ENCODE measurements at places on chromosomes 12 and 14.

DNA sequence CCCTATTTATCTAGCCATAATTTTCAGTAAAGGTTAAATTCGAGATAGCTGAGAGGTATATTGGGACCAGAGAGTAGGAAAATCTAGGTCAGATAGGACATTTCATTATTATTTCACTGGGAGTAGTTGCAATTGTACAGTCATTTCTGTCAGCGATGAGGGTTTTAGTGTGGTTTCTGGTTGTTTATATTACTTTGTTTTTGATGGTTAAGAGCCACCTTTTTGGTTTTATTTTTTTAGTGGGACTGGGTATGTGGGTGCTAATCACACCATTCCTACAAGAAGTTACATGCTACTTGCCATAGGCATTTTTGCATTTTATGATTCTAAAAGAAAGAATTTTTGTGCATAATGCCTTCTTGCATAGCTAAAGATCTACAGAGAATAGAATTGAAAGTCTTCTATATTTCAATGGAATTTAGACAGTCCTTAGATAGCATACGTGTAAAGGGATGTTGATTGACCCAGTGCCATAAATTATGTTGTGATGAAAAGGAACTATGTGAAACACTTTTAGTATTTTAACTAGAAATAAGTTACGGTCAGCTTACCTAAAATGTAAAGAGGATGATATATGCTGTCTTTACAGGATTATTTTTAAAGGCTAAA is 85.2 kb downstream of the KTN1 start:
- DNase-seq, result no peak

- no peak for DNase-seq
These were observed 6.9 kb downstream of the DERA start for GRCh38 chr12:15918066-15918465.

DNA sequence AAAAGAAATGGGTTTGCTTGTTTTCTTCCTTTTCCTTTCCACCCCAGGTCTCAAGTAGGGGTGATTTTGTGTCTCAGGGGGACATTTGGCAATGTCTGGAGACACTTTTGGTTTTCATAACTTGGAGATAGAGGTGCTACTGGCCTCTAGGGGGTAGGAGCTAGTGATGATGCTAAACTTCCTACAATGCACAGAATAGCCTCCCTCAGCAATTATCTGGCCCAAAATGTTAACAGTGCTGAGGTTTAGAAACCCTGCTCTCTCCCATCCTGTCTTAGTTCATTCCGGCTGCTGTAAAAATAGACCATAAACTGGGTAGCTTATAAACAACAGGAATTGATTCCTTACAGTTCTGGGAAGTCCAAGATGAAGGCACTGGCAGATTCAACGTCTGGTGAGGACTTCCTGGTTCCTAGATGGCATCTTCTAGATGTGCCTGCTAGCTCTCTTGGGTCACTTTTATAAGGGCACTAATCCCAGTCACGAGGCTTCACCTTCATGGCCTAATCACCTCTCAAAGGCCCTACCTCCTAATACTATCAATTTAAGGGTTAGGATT is 7.4 kb upstream of the GAS2L3 start:
- no peak for DNase-seq

GRCh38 chr12:75705749-75706711 is 194.6 kb upstream of the KRR1 start:
- DNase-seq, result peak; percentile 72

DNA sequence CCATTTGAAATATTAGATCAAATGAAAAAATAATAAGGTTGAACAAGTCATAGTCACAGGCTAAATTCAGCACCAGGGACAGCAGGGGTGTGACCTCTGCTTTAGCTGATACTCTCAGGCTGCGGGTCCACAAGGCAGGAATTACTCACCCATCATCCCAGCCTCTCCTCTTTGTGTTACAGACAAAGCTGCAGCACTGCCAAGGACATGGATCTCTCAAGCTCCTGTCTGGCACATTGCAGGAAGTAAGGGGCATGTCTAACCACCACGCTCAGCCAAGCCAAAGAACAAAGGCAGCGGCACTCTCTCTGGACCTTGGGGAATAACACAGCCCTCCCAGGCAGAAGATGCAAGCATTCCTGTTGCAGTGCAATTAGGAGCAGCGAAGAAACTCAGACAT is 783.8 kb downstream of the VRK1 start:
- no peak for DNase-seq

DNA sequence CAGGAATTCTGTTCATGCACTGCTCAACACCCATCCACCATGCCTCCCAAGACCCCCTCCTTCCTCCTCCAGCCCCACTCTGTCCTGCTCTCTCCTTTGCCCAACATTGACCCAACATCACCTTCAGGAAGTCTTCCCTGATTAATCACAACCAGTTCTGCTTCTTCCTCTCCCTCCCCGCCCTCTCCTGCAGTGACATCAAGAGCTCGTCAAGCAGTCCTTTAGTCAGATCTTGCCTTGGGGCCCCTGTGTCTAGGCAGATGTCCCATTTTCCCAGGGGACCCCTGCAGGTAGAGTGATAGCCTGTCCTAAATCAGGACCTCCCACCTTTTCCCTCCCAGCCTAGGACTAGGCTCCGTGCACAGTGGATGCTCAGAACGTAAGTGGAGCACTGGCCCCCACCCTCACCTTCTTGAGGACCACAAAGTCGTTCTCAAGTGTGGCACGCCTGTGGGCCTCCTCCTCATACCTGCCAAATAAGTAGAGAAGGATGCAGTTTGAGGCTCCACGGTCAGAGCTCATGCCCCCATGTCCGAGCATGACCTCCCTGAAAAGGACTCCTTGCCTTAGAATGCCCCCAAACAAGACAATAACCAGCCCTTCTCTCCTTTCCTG is 2.3 kb downstream of the KRT78 start:
- DNase-seq, result no peak

- no peak for DNase-seq
These were observed 40.6 kb upstream of the RPH3A start for GRCh38 chr12:112750971-112751370.

DNA sequence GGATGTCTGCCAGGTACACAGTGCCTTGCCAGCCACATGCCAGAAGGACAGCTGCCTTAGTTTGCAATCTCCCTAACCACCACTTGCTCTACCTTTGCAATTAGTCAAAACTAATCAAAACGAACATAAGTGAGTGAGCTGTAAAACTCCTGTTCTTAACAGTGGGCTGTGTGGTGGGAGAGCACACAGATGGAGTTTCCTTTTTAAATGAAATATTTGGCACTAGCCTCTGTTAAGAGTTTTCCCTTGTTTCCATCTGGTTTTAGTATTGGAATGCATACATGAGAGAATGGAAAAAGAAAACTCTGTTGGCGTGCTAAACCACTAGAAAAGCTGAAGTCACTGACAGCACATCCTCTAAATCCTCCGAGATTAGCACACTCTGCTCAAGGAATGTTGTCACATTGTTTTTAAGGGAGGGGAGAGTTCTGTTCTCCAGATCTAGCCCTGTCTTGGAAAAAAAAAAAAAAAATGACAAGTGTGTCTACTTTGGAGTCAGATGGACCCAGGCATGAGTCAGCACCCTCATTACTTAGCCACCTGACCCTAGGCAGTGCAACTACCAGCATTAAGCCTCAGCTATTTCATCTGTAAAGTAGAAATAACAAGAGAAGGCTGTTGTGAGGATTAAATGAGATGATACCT is 83.9 kb downstream of the STXBP6 start:
- DNase-seq, result peak; percentile 3

DNA sequence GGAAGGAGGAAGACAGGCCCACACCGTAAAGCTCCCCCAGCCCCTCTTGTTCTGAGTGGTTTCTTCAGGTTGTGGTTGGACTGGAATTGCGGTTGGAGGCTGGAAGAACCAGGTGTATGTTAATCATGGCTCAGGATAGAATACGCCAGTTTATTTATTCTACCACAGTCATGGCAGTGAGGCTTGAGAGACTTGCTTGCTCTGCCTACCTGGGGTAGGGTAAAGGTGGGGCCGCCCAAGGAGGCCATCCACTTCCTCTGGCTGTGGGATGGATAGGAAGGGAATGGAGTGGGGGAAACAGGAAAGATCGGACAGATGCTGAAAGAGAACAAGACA is 8.1 kb downstream of the SHMT2 start:
- no peak for DNase-seq

GRCh38 chr12:112812600-112813406 is 21.3 kb downstream of the RPH3A start:
- no peak for DNase-seq

- DNase-seq, result no peak
These were observed 206.4 kb downstream of the PIK3C2G start for GRCh38 chr12:18467620-18468245.

GRCh38 chr12:69925291-69925690 is 100.3 kb downstream of the MYRFL start:
- DNase-seq, result no peak

- DNase-seq, result no peak
These were observed 70.9 kb upstream of the PIWIL1 start for GRCh38 chr12:130266751-130267150.

GRCh38 chr12:53327435-53328042 is 6.1 kb upstream of the AAAS start:
- DNase-seq, result no peak

- DNase-seq, result no peak
These were observed 53.7 kb downstream of the CCDC88C start for GRCh38 chr14:91363776-91364523.

DNA sequence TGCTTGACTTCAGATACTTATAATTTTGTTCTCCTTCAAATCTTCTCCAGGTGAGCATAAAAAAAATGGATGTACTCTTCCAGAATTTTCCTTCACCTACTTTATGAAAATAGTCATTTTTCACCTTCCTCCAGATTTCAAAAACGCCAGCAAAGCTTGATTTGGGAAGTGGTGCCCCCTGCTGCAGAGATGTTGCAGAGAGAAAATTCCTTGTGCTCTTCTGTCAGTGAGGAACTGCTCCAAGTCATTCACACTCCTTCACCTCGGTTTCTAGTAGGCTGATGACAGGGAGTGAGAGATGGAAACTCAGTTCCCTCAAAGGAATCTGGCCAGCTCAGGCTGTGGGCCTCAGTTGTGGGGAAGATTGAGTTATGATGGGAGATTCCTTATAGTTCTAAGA is 24.2 kb upstream of the RNASE3 start:
- no peak for DNase-seq

DNA sequence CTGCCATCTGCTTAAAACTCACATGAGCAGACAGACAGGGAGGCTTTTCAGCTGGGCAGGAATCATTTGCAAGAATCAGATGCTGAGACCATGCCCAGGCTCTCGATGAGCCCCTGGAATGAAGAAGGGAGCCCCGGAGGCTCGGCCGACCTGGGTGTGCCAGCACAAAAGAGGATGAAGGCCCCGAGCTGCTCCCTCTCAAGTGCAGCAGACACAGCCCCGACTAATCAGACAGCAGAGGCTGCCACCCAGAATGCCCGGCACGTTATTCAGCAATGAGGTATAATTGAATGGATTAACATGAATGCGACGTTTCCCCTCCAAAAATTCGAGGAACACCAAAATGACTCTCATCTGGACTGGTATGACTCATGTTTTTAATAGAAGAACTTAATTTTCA is 58.9 kb downstream of the BCL11B start:
- no peak for DNase-seq

- DNase-seq, result no peak
These were observed 49.1 kb downstream of the PTGER2 start for GRCh38 chr14:52363041-52363704.

- DNase-seq, result no peak
These were observed 136.5 kb downstream of the TGFB3 start for GRCh38 chr14:75845136-75845804.

- no peak for DNase-seq
These were observed 30.6 kb upstream of the OSBPL8 start for GRCh38 chr12:76590131-76590530.

DNA sequence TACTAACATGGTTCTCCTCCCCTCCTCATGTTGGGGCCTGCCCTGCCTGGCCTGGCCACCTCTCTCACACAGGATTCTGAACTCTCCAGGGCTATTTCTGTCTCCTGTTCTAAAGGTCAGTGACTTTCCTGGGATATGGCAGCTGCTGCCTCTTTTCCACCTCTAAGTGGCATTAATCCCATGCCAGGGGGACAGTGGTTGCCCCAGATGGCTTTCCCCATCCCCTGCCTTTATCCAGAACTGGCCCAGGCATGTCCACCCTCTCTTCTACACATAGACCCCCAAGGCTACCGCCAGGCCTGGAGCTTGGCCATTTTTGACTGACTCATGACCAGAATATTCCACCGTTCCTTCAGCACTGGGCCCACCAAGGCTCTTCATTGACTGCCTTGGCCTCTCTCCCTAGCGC is 90.4 kb downstream of the IRF2BPL start:
- DNase-seq, result no peak

- DNase-seq, result no peak
These were observed 2.0 kb upstream of the OAS3 start for GRCh38 chr12:112936264-112936663.

DNA sequence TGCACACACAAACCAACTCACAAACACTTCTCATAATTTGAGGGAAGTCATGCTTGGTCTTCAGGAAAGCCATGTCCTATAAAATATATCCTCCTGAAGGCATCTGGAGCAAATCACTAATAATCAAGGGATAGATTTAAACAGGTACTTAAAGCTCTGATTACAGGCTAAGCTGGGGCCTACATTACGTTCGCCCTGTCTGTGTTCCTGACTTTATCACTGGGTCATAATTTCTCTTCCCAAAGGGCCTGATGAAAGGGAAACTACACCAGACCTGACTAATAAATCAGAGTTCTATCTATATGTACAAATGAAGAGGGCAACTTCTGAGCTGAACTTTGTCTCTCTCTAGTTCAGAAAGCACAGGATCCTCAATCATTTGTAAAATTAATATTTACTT is 43.9 kb upstream of the RASSF8 start:
- no peak for DNase-seq

DNA sequence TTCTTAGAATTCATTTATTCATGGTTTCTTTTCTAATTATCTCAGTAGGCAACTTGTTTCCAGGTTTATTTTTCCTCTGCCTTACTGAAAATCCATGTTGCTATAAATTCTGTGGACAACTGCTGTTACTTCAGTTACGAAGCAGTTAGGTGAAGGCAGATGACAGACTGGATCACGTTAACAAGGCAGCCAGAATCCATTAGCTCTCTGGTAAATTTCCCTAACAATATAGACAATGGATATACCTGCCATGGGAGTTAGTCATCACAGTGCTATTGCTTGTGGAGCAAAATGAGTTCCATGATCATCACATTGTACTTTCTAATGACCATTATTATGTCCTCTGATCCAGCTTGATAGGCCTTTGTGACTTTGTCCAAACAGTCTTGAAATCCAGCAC is 291.5 kb downstream of the NELL2 start:
- DNase-seq, result no peak

DNA sequence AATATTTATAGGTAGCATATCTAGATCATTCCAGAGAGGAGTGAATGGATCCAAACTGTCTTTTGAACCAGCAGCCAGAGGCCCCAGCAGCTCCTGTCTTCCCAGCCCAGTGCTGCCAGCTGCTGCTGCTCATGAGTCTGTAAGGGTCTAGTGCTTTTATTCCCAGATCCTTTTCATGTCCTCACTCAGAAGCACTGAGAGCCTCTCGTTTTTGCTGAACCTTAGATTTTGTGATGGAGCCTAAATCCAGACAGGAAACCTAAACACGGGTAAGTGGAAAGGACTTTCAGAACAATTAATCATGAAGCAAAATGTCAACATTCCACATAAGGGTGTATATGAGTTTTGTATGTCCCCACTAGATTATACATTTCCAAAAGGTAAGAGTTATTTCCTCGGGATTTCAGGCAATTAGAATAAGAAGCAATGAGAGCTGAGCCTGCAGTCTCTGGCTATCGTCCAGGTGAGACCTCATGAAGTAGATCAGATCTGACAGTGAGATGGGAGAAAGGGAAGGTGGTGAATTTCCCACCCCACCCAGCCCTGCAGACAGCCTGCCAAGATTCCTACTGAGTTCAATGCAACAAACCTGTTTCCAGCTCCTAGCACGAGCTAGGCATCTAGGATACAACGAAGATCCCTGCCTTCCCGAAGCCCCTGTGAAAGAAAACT is 84.4 kb downstream of the NINJ2 start:
- no peak for DNase-seq

GRCh38 chr12:16324272-16324671 is 23.2 kb upstream of the MGST1 start:
- no peak for DNase-seq

All from GM04503 (cell line).